CD4-positive, alpha-beta T cell treated with Interleukin-21 for 1 hour (primary cell): ENCODE measurements at places on chromosomes 13 and 19.

DNA sequence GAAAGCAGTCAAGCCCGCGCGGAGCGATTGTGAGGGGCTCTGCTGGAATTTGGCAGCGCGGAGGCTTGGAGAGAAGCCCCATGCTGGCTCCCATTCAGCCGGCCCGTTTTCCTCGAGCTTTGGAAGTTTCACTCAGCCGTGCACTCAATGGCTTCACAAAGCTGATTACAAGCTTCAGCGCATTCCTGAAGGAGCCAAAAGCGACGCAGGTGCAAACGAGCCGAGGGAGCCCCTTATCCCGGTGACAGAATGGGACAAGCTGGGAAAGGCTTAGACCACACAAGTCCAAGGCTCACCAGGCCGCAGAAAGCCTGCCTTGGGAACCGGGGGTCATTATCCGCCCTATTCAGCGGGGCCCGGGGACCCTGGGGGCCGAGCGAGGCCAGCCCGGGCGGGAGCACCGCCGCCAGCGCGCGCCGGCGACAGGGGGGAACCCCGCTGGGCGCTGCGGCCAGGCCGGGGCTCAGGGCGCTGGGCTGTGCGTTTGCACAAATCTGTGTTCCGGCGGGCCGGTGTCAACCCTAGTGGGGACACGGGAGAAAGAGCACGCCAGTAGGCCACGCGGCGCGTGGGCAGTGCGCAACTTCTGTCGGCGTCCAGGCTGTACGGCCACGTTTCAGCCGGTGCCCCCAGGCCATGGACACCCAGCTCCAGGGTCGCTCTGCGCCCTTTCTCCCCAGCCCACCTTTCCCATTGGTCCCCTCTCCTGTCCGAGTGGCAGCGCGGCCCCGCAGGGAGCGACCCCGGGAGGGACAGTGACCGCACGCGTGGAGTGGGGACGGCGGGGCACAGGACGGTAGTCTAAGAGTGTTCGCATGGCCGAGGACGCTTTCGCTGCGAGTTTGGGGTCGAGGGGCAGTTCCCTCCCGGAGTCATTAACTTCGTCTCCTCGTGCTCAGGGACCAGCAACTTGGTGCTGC is 37.3 kb downstream of the SOX1 start:
- no peak for DNase-seq

- no peak for DNase-seq
Measured at GRCh38 chr19:29908963-29909944, 32.8 kb upstream of the URI1 start.

- DNase-seq: no peak
Measured at GRCh38 chr19:6376512-6377190, 918 bp upstream of the PSPN start.

DNA sequence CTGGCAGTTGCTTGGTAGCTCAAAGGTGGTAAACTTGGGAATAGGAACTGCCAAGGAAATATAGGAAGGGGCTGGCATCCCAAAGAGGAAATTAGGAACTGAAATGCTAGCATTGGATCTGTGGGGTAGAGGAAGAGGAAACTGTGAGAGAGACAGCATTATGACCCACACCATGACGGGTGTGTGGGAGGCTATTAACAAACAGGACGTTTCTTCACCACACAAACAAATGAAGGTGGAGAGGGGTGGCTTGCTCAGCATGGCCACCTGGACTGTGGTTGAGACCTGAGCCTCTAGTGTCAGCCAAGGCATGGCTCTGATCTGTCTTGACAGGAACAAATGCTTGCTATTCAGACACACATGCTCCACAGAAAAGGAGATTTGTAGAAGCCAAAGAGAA is 178.2 kb downstream of the B3GLCT start:
- DNase-seq: no peak

GRCh38 chr13:66402066-66402465 is 828.1 kb downstream of the PCDH9 start:
- DNase-seq: no peak

DNA sequence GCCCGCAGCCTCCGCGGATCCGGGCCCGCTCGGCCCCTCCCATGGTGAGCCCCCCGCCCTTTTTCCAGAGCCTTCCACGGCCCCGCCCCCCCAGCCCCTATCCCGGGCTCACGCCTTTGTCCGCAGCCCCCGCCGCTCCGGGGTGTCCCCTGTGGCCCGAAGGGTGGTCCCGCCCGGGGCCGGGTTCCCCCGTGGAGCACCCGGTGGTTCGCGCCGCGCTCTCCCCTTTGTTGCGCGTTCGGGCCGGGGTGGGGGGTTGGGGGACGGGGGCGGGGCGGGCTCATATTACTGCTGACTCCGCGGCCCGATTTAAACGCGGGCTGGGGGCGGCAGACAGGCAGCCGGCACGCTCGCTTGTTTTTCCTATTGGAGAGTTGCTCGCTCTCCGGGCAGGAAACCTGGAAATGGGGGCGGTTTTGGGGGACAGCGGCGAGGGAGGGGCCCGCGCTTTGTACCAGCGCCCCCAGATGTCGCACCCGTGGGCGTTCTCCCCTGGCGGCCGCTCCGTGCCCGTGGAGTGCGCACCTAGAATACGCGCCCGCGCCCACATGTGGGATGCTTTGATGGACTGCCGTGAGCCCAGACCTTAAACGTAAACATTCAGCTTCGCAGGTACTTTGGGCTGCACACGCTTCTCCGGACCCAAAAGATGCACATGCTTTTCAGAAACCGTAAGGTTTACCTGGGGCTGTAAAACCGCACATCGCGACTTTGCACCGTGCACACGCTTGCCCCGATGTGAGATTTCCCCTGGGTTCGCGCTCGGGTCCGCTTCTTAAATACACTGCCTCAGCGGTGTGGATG is 699 bp downstream of the PTOV1 start:
- DNase-seq: peak; percentile 46

GRCh38 chr19:6945733-6946132 is 58.4 kb downstream of the ADGRE1 start:
- DNase-seq: no peak

DNA sequence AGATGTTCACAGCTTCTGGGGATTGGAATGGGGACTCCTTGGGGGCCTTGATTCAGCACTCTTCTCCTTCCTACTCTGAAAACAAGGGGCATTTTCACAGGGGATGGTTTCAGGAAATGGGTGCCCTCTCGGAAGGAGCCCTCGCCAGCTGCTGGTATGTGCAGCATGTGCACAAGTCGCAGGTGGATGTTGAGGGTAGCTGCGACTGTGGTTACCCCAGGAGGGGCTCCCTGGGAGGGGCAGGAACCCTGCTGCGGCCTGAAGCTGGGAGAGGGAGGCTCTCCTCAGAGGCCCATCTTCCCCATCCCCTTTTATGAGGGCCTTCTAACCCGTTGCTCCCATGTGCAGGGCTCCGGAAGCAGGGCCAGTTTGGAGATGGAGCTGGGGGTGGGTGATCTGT is 6.2 kb downstream of the ZNF446 start:
- no peak for DNase-seq

DNA sequence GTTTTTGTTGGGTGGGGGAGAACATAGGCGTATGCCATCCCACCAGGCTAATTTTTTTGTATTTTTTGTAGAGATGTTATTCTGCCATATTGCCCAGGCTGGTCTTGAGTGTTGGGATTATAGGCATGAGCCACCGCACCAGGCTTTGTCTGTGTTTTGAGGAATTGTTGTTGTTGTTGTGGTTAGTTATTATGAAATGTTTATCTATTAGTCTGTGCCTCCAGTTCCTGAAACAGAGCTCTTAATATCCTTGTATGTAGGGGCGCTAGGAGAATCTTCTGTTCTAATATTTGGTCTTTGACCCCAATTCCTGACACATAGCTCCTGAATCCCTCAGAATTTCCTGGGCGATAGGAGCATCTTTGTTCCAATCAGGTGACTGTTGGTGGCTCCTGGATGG is 5.6 kb upstream of the LATS2 start:
- no peak for DNase-seq

DNA sequence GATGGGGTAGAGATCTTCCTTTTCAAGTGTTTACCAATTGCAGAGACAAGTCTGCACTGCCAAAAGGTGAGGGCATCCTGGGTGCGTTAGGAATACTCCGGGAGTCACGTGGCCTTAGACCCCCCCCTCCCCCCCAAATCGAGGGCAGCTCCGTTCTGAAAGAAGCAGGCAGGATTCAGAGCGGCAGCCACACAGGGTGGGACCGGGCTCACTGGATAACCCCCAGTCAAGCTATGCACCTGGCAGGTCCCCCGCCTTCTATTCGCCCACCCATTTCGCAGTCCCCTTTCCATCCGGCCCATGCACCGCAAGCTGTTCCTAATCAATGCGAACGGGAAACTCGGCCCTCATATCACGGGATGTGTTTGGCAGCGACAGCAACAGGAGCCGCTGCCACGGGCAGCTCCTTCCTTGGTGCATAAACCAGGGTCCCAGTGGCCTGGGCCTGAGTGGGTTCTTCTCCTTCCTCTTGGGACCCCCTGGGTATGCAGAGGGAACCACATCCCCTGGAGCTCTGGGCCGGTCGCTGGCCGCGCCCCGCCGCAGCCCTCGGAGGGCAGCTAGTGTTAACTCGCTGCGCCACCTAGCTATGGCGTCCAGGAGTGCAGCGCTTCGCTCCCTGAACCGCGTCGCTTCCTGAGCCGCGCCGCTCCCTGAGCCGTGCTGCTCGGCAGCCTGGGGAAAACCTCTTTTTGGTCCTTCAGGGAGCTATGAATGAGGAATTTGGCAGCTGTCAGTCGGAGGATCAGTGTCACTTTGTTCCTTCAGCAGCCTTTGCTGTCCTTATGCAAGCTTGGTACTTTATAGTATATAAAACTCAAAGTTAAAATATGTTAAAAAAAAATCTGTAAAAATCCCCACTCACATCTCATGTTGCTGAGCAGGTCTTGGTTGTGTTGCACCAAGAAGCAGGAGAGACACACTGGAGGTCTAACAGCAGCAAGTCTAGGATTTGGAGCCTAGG is 41.4 kb downstream of the LYL1 start:
- peak; percentile 72 for DNase-seq

DNA sequence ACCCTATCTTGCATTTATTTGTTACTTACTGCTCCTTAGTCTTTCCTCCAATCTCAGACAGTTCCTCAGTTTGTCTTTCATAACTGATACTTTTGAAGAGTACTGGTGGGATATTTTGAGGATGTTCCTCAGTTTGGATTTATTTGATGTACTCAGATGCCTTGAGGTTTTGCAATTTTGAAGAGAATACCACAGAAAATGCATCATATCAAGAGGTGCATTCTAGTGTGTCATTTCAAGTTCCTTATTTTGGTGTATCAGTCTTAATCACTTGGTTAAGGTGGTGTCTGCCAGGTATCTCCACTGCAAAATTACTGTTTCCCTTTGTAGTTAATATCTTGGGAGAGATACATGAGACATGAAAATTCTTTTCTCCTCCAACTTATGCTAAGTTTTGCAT is 75.1 kb downstream of the URI1 start:
- no peak for DNase-seq

DNA sequence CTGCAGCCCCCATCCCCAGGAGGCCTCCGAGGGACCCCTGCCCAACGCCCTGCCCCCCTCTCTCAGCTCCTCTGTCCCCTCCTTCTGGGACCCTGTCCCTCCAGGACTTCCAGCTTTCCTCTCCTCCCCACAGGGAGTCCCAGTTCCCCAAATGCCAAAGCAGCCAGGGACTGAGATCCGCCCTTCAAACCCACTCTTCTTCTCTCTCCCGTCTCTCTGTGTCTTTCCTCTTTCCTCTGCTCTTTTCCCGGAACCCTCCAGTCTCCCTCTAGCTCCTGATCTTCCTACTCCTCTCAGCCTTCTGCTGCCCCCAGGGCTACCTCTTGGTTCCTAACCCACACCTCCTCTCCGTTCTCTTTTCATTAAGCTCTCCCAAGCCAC is 377 bp downstream of the CA11 start:
- DNase-seq: no peak

DNA sequence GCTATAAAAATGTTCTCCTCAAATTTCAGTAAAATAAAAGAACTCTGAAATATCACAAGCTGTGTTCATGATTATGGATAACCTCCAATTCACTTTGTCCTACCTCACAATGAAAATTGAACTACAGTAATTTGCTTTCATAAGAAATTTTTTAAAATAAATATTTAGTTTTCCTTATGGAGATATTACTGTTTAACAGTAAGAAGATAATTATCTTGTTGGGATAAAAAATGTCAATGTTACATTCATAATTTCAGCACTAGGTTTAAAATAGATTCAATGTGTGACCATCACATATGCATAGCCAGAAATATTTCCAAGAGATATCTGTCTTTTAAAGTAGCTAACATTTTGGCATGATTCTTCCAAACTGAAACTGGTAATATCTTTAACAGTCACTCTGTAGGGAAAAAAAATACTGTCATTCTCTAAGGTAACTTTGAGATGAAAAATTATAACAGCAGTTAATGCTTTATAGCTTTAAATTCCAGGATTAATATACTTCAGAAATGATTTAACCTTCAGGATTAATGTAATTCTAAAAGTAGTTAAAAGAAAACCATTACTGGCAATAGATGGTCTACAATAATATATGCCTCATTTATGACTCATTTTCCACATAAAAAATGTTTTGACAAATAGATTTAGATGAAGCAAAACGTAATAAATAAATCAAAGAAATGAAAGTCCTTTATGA is 91.3 kb downstream of the SPRY2 start:
- DNase-seq: no peak

GRCh38 chr19:41930926-41931592 is 2.8 kb upstream of the ERFL start:
- no peak for DNase-seq

- DNase-seq: peak; percentile 98
Measured at GRCh38 chr19:54448774-54449700, at the start of gene LENG8. LENG8 (plus strand) TSS chr19:54449199; CDS start chr19:54451345, 2,146 bp downstream.

DNA sequence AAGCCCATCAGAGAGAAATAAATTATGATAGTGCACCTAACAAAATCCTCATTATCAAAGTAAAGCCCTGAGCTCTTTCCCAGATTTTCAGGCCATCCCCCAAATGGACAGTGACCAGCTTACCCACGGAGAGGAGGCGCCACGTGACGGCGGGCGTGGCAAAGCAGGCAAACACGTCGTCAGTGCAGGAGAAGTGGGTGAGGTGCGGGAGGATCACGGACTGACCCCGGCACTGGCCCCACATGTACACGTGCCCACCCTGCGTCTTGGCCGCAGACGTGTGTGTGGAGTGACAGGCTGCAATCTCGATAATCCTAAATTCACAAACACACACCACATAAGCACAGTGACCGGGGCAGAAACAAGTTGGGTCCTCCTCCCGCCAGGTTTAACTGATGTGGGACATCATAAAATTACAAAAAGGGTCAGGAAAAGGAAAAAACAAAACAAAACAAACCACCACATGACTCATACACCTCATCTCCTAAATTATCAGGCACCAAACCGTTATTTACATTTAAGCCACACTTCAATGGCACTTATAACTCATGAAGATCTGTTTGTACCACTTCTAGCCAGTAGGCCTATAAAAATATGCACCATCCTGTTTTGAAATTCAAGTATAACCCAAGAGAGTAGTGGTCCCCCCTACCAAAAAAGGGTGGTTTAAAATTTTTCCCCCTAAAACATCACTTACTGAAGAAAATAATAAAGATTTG is 30.1 kb downstream of the RCBTB2 start:
- DNase-seq: no peak

- no peak for DNase-seq
Measured at GRCh38 chr19:50512999-50513745, 541 bp downstream of the ASPDH start.

- no peak for DNase-seq
Measured at GRCh38 chr19:30393046-30393445, 20.9 kb downstream of the ZNF536 start.

- DNase-seq: no peak
Measured at GRCh38 chr13:96672016-96672415, 322.3 kb downstream of the OXGR1 start.
